ENCODE measurements at places on chromosomes 2 and 18.

GRCh38 chr2:43484323-43484930, 111.4 kb downstream of the THADA start:
- no peak for DNase-seq

- no peak for DNase-seq
Observed at GRCh38 chr18:59865241-59865986, 34.4 kb upstream of the PMAIP1 start.

- DNase-seq, result no peak
Observed at GRCh38 chr2:240711296-240711695, 19.6 kb downstream of the AQP12A start.

GRCh38 chr2:100653449-100654035, 90.7 kb downstream of the PDCL3 start:
- no peak for DNase-seq

- DNase-seq, result no peak
Observed at GRCh38 chr2:177983183-177983788, 89.3 kb downstream of the PDE11A start.

GRCh38 chr2:100367163-100367562, 44.9 kb upstream of the LONRF2 start:
- no peak for DNase-seq

GRCh38 chr18:48569139-48569914, 30.5 kb downstream of the CTIF start:
- DNase-seq, result no peak

DNA sequence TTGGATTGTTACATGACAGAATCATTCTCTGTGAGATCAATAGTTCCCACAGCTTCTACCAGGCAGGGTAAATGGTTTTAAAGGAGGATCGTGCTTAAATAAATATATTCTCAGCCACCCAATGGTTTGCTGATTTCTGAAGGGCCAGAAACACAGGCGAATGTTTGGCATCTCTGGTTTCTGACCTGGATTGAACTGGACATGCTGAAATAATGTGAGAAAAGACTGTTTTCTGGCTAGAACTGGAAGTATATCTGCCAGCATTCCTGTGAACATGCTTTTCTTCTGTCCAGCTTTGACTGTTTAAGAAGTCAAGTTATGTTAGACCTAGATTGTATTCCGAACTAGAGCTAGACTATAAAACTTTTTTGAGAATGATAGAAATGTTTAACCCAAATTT, 77.1 kb upstream of the COL3A1 start:
- no peak for DNase-seq

DNA sequence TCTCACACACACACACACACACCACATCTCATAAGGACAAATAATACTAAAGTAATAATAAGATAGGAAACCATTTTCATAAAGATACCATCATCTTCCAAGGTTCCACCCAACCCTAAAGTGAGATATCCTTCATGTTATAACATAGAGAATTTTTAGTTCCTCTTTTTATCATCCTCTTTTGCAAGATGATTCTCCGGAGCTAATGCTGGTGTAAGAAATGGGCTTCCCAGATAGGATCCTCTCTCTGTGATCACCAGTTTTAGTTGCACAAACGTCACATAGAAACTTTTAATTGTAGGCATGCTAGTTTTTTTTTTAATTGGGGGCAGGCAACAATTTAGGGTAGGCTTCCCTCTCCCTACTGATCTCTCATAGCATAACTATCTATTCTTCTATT, 49.6 kb downstream of the ARHGAP25 start:
- DNase-seq, result no peak

GRCh38 chr2:173323371-173323770, 31.3 kb upstream of the CDCA7 start:
- DNase-seq, result no peak

DNA sequence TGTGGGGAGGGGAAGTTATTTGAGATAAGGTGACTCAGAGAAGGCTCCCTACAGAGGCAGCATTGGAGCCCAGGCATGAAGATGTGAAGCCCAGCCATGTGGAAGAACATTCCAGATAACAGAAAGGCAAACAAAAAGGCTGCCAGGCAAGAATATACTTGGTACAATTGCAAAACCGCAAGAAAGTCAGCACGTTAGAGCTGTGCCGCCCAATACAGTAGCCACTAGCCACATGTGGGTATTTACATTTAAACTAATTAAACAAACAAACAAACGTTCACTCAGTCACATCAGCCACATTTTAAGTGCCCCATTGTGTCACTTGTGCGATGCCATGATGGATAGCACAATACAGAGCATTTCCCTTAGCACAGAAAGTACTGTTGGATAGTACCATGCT, 179.6 kb downstream of the SATB2 start:
- no peak for DNase-seq

- no peak for DNase-seq
Observed at GRCh38 chr2:32068-32467, 14.2 kb downstream of the FAM110C start.

DNA sequence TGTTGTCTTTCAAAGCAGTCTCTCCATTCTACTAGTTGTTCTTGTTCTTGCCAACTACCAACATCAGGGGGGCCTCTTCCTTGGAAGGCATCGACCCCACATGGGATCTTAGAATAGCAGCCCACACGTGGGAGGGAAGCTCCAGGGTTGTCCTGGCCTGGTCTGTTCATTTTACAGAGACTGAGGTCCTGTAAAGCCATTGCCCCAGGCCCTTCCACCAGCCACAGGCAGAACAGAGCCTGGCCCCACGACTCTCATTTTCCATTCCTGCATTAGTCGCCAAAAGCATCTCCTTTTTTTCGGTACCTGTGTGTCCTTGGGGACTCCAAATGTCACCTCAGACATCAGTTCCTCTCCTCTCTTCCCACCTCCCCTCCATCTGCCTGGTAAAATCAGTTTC, 28.0 kb downstream of the CNGA3 start:
- DNase-seq, result no peak

DNA sequence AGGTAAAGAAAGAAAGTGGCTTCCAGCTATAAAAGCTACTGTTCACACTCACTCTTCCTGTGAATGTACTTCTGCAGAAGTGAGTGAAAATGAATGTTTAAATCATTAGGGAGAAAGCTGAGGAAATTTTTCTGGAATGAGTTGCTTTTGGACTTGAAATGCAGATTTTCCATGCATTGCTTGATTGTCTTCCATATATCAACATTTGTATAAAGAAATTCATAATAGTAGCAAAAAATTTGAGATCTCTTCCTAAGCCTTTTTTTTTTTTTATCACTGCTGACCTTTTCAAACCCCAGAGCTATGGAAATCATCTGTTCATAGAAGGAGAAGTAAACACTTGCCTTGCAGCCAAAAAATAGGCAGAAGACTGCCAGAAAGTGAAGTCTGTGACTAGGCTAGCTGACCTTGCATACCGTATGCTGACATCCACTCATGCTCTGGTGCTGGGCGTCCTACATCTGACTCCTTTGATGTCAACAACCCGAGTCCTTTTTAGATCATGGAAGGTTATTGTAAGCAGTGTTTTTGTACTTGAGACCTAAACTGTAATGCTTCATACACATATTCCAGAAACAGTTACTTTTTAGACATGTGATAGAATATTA, 154.5 kb upstream of the RASGRP3 start:
- DNase-seq, result no peak

DNA sequence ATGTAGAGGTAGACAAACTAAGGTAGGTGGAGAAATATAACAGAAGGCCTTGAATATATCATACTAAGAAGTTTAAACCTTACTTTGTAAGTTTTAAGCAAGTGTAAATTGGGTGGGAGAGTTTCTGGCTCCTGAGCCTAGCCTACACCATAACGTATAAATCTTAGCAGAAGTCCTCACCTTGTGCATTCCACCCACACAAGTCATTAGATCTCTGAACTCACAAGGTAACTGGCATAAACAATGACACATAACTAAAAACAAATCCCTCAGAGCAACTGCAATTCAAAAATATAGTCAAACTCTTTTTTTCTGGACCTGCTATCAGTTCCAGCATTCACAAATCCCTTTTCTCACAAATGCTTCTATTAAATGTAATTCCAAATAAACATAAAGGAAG, 9.4 kb downstream of the REV1 start:
- no peak for DNase-seq

- DNase-seq, result no peak
Observed at GRCh38 chr2:150487537-150488429, at the start of gene RND3. Gene RND3 (minus strand): TSS chr2:150487667. CDS start chr2:150487417, 250 bp downstream.

GRCh38 chr2:66095820-66096345, 339.0 kb upstream of the MEIS1 start:
- no peak for DNase-seq

DNA sequence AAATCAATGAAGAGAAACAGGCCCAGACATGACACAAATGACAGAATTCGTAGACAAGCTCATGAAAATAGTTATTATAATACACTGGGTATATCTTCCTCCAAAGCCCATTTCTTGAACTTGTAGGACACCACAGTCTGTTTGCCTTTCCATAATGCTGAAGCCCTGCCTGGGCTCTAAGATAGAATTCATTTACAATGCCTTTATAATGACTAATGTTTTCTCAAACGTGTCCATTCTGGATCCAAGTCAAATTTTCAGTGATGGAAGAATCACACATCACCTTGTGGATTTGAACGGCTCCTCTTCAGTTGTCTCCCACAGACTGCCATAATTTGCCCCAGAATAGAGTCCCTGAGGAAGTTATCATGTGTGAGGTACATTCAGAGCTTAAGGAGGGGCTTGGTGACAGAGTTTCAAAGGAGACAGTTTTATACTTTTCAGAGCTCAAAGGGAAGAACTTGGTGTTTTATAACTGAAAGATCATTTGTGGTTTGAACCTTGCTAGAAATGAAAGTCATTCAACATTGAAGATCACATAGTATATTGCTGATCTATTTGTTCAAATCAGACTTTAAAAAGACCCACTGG, 38.2 kb downstream of the CASP8 start:
- DNase-seq, result no peak
